ENCODE measurements at places on chromosomes 12 and 14. TPM values are rescaled to one million over a fixed set of nuclear protein-coding genes. Genes with fewer than 3 reads are reported as not detected.

- DNase-seq: no peak
- no peak overlapping the region for H3K27ac ChIP-seq
- H3K4me1 ChIP-seq: no peaks in the 10 kb centered on the region
- H3K4me3 ChIP-seq: no peak overlapping the region
Measured at GRCh38 chr14:54104601-54105145, 148.0 kb upstream of the BMP4 start.

DNA sequence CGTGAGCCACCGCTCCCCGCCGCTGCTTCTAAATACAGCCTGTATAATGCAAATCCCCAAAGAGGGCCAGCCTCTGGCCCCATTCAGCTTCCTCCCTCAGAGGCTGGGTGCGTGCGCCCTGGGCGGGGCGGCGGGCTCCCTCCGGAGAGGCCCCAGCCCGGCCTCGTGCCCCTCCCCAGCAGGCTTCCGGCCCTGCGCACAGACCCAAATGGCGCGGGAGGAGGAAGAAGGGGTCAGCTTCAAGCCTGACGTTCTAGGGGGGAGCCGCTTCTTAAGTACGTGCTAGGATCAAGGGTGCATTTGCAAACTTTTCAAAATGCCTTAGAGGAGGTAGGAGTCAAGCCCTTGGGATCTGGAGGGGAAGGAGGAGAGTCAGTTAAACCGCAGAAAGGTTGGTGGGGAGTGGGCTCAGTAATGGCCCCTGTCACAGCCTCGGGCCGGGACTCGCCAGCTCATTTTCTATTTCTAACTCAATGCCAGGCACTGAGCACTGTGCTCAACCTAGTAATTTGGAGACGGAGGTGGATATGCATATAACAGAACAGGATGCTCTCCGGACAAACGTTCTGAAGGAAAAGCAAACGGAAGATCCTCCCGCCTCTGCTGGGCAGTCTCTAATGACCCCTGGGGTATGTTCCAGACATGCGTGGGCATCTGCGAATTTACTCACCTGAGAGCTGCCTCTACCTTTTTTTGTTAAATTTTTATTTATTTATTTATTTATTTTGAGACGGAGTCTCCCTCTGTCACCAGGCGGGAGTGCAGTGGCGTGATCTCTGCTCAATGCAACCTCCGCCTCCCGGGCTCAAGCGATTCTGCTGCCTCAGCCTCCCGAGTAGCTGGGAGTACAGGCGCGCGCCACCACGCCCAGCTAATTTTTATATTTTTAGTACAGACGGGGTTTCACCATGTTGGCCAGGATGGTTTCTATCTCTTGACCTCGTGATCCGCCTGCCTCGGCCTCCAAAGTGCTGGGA lies 32.3 kb downstream of the NINJ2 start:
- H3K36me3 ChIP-seq: no peaks in the 10 kb centered on the region
- peaks cover 3% of the 10 kb centered on the region for H3K4me1 ChIP-seq
- peak; percentile 76 for DNase-seq
- peak overlapping the region; percentile 86 for H3K4me3 ChIP-seq

GRCh38 chr12:110913119-110914056 lies 7.0 kb downstream of the MYL2 start:
- DNase-seq: no peak
- H3K27ac ChIP-seq: no peak overlapping the region
- H3K4me1 ChIP-seq: no peaks in the 10 kb centered on the region

Gene C14orf93
- 12.6 TPM for total RNA-seq

Gene SLCO1B1
- not detected for total RNA-seq

Gene BEGAIN
- total RNA-seq: 1.5 TPM

Gene MDM1
- 22.0 TPM for total RNA-seq

Gene KNTC1
- total RNA-seq: 29.2 TPM

Data from T-cell (primary cell).